Aorta (tissue), 5 donors: ENCODE measurements at places on chromosomes 3 and 15. TPM values are rescaled to one million over a fixed set of nuclear protein-coding genes. Genes with fewer than 3 reads are reported as not detected.

LRRIQ4 gene
- total RNA-seq = not detected

AP3B2 gene
- total RNA-seq = 0.16 TPM

- DNase-seq = no peak
- no peak overlapping the region for H3K4me3 ChIP-seq
- H3K36me3 ChIP-seq = no peaks in the 10 kb centered on the region
- H3K4me1 ChIP-seq = no peaks in the 10 kb centered on the region
- no peaks in the 10 kb centered on the region for H3K27me3 ChIP-seq
- H3K27ac ChIP-seq = no peak overlapping the region
Observed at GRCh38 chr3:167662919-167663400, 9.2 kb upstream of the WDR49 start.

STRA6 gene
- 0.16 TPM for total RNA-seq

DNA sequence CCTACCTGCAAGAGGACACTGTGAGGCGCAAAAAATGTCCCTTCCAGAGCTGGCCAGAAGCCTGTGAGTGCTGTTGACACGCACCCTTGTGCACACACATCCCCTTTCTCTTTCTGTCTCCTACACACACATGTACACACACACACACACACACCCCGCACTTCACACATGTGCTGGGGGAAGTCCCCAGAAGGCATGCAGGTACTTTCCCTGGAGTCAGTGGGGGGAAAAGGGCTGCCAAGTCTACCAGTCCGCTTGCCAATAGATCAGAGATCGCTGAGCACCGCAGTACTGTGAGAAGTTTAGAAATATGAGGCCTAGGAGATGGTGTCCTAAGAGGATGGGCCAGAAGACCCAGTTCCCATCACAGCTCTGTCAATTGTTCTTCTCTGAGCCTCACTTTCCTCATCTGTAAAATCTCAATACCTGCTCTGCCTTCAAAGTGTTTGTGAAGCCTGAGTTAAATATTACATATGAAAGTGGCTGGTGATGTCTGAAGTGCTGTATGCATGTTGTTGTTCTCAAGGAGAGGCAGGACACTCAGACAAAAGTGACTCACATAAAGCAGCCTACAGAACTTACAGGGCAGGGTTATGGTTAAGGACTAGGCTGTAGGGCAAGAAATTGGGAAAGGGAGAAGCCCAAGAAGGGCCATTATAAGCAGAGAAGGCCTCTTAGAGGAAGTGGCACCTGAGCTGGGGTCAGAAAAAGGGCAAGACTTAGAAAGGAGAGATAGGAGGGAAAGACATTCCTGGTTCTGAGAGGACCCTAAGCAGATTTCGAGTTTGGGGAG, 6.8 kb downstream of the IL17RE start:
- no peak overlapping the region for H3K27ac ChIP-seq
- H3K27me3 ChIP-seq = no peaks in the 10 kb centered on the region
- H3K4me3 ChIP-seq = no peak overlapping the region

DNA sequence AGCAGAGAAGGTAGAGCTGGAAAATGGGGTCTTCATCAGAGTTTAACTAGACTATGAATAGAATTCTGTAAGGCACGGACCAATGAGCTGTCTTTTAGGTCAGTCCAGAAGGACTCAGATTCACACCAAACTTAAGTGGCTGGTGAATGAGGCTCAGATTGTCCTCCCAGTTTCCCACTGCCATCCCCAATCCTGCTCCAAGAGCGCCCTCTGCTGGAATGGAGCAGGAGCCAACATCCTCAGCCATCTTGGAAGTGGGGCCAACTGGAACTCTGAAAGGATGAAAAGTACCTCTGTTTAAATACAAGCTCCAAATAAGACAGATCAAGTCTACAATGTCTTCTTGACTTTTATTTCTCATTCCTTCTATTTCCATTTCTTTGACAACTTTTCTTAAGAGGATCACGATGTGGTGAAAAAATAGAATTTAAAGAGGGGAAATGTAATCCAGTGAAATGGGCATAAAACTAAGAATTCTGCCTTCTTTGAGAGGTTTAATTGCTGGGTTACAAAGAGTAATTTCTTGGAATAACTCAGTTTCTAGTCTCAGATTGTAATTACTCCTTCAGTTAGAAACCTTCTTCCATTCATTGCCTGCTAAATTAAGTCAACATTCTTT, 217.1 kb upstream of the TPRG1 start:
- no peaks in the 10 kb centered on the region for H3K27me3 ChIP-seq
- H3K36me3 ChIP-seq = no peaks in the 10 kb centered on the region
- peak; percentile 87 for DNase-seq

GRCh38 chr15:98668566-98669308, 20.4 kb downstream of the IGF1R start:
- H3K4me1 ChIP-seq = peaks cover 29% of the 10 kb centered on the region
- no peaks in the 10 kb centered on the region for H3K27me3 ChIP-seq
- DNase-seq = no peak
- H3K27ac ChIP-seq = no peak overlapping the region
- H3K36me3 ChIP-seq = no peaks in the 10 kb centered on the region

- DNase-seq = no peak
- H3K4me1 ChIP-seq = no peaks in the 10 kb centered on the region
- no peak overlapping the region for H3K27ac ChIP-seq
Observed at GRCh38 chr3:109382588-109382987, 45.2 kb upstream of the DPPA4 start.

GRCh38 chr3:117441851-117442250, 732.3 kb downstream of the TUSC7 start:
- no peaks in the 10 kb centered on the region for H3K36me3 ChIP-seq
- H3K4me3 ChIP-seq = no peak overlapping the region
- no peaks in the 10 kb centered on the region for H3K27me3 ChIP-seq
- DNase-seq = no peak
- H3K4me1 ChIP-seq = peaks cover 4% of the 10 kb centered on the region
- H3K27ac ChIP-seq = no peak overlapping the region

ISLR2 gene
- total RNA-seq = 1.2 TPM

DNA sequence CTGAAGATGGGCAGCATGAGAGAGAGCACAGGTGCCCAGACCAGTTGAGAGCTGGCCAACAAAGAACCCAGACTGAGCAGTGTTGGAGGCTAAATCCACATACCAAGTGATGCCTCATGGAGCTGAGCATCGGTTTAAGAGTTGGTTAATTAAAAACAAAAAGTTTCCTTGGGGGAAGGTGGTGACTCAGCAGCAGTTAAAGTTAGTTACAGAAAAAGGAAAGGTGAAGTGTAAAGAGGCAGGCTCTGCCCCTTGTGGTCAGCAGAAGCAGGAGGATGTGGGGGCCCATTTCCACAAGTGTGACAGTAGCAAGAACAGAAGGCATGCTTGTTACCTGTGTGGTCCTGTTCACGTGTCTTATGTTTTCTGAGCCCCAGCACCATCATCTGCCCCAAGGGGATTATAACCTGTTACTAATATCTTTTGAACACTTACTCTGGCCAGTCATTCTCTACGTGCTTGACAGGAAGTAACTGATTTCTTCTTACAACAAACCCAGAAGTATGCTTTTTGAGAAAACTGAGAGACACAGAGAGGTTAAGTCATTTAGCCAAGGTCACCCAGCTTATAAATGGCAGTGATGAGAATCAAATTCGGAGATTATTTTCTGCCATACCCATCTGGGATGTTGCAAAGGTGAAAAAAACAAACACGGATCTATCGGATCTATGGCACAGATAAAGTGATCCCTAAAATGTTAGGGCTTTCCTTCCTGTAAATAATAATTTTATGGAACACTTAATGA, 91.0 kb downstream of the EPHB1 start:
- no peak overlapping the region for H3K27ac ChIP-seq
- H3K4me1 ChIP-seq = no peaks in the 10 kb centered on the region
- no peak for DNase-seq
- no peaks in the 10 kb centered on the region for H3K36me3 ChIP-seq
- H3K4me3 ChIP-seq = no peak overlapping the region
- H3K27me3 ChIP-seq = no peaks in the 10 kb centered on the region
